Trophoblast cell (in vitro differentiated cells and primary cell): ENCODE measurements at places on chromosomes 4 and X.

GRCh38 chr4:27397886-27398285, 537.2 kb downstream of the STIM2 start:
- DNase-seq, result no peak

DNA sequence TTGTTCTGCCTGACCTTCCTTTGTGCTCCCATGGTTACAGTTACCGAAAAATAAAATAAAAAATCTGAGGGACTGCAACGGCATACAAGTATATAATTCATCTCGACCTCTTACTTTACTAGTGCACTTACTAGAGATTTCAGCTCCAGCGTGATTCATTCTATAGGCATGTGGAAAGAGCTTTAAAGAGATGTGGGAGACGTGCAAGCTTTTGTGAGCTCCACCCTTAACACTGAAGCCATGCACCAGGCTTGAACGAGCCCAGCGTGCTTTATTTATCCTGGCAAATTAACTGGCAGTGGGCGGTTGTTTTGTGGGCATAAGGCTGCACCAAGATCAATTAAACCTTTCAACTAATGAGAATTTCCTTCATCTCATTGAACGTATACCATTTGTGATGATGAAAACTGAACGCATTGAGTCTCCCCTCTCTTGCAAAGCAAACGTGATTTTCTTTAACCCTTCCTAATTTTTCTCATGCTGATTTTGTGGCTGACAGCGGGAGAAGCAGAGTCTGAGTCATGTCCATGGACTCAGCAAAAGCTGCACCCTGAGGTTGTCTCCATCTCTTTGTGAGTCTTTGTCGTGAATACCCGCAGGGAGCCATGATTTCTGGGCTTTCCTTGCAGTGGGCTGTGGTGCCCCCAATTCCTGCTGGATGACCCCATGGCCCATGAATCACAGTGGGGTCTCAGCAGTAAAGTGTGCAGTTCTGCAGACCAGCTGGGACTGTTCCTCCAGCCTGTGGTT, 60.1 kb downstream of the MXRA5 start:
- DNase-seq, result no peak

GRCh38 chr4:185657183-185657582, 121.9 kb upstream of the PDLIM3 start:
- DNase-seq, result no peak

DNA sequence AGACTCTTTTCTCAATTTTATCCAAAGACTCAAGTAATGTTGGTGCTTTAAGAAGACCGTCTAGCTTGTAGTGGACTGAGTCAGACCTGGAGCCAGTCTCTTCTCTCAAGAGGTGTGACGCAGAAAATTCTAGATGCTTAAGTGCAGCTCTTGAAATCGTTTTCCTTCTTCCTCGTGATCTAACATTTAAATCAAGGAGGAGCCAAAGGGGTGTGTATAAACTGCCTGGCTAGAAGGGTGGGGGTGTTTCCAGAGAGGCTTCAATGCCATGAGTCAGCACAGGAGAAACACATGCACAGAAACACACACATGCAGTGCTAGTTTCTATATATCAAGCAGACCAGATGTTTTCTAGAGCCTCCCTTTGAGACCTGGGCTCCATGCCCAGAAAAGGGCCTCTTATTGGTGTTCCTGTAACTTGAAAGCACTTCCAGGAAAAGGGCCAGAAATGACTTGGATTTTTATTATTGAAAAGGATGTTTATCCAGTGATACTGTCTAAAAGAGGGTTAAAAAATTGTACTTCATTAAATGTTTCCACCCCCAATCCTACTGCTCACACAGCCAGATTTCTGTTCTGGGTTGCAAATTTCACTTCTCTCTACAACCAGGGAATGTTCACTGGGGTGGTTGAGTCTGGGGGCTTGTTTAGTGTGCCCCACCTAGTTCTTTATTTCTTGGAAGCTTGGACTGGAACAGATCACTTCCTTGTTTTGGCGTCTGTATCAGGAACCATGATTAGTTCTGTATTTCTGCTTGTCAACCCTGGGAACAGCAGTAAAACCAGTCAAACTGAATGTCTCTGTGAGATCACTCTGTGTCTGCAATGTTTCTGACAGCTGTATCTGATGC, at the start of gene CLIC2:
TSS of gene CLIC2 (minus strand) at position 129 of the 851 bp plus-strand sequence. CDS start 187 bp downstream, outside the sequence.
- peak; percentile 14 for DNase-seq

DNA sequence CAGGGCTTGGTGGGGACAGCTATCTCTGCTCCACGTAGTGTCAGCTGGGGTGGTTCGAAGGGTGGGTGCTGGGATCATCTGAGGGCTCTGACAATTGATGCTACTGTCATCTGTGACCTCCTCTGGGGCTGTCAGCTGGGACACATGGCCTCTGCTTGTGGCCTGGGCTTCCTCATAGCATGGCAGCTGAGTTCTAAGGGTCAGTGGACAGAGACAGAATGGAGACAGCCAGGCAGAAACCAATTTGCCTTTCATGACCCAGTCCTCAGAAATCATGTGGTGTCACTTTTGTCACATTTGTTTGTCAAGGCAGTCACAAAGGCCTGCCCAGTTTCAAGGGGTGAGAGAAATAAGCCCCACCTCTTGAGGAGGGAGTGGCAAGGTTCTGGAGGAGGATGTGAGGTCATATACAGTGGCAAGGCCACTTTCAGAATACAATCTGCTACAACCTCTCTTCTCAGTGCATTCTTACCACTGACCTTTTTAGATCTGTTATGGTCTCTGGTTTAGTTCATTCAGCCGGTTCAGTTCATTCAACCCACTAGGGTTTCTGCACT, 103.6 kb upstream of the BCOR start:
- DNase-seq, result no peak
